GF-D8 (cell line): ENCODE measurements at places on chromosomes 2 and 18.

DNA sequence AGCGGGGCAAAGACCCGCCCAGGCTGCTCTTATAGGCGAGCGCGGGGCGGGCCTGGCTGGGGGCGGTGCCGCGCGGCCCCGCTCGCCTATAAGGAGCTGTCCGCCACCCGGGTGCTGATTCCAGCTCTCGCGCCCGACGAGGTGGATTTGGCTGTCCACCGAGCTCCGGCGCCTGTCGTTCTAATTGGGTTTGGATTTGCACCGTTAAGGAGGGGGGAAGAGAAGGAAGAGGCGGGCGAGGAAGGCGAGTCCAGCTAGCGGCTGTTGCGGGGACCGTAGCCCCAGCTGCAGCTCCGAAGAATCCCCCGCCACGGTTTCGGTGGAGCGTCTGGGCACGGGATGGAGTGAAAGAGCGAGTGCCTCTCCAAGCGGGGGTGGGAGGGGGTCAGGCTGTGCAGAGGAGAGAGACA is at the start of gene CNTNAP5:
Gene CNTNAP5, plus strand, starts transcription at position 117 of the 410 bp plus-strand sequence. CDS start 364 bp downstream, outside the sequence.
- no peak for DNase-seq

DNA sequence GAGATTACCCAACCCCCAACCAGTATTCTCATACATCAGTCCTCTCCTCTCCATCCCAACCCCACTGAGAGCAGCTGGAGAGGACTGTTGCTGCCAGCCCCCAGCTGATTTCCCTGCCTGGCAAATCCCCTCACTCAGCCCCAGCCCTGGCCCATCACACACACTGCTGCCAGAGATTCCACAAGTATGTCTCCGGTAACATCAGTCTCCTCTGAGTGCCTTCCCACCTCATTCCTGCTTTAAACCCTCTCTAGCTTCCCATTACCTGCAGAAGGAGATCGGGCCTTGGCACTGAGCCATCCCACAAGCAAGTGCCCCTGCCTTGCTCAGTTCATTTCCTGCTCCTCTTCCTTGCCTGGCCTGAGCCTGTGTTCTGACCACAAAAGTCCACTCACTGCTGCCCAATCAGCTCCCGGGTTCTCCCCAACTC is 50.6 kb upstream of the ZFP36L2 start:
- no peak for DNase-seq

DNA sequence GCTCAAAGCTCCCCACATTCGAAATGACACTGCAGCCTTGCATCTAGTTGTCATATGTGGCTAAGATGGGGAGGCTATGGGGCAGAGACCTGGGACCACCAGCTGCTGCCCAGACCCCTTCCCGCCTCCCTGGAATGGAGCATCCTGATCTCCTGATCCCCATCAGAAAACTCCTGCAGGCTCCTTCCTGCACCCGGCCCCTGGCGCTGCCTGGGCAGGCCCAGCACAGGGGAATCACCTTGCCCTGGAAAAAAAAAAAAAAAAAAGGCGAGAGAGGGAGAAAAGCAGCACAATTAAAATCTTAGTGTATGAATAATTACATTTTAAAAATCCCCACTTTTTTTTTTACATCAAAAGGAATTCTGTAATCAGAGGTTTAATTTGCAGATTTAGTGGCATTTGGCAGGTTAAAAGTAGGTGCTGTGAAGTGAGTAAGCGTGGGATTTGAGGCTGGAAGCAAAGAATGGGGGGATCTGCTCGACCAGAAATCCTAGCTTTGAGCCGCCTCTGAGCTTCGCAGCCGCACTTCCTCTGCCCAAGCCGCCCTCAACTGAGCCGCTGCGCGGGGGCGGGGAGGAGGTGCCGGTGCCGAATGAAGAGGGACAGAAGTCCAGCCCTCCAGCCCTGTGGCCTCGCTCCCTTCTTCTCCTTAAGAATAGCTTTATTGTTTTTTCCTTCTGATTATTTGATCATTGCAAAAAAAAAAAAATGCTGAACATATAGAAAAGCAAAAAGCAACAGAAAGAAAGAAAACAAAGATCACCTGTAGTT is 30.0 kb downstream of the THNSL2 start:
- no peak for DNase-seq

DNA sequence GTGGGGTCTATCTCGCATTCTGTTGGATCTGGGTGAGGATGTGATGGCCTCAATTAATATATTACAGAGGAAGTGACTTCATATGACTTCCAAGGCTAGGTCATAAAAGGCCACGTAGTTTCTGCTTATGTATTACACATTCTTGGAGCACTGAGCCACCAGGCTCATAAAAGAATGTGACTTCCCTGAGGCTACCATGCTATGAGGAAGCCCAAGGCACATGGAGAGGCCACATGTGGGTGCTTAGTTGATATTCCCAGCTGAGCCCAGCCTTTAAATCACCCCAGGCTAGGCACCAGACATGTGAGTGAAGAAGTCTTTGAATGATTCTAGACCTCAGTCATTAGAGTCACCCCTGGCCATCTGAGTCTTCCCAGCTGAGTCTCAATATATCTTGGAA is 13.3 kb upstream of the REEP1 start:
- DNase-seq, result no peak

DNA sequence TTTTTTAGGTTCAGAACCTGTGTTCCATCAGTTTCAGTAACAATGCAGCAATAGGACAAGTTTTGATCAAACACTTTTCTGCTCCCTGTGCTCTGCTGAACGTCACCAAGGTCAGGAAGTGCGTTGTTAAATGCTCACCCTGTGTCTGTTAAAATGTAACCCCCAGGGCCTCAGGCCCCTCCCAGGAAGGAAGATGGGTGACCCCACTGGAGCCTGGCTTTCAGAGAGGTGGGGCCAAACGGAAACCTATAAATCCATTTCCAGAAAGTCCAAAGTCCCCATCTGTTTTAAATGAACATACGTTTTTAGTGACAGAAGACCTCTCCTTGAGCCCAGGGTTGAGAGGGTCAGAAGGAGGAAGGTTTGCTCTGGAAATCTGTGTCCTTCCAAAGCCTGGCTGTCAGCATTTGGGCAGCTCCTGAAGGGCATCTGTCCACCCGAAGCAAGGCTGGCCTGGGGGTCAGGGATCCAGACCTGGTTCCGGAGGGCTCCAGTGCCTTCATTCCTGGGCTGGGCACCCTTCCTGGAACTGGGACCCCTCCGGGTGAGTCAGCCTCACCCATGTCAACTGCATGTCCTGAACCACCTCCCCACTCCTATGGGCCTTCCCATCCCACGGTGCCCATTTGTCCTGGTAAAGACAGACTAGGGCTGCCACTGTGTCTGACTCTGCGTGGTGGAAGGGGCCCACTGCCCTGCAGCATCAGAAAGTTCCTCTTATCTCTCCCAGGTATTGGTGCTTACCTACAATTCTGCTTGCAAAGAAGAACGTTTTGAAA is 117.4 kb upstream of the COPS8 start:
- DNase-seq, result no peak

- DNase-seq, result peak; percentile 92
Measured at GRCh38 chr18:45974088-45974536, 7.0 kb upstream of the EPG5 start.

- no peak for DNase-seq
Measured at GRCh38 chr2:103991591-103991990, 862.3 kb upstream of the POU3F3 start.

DNA sequence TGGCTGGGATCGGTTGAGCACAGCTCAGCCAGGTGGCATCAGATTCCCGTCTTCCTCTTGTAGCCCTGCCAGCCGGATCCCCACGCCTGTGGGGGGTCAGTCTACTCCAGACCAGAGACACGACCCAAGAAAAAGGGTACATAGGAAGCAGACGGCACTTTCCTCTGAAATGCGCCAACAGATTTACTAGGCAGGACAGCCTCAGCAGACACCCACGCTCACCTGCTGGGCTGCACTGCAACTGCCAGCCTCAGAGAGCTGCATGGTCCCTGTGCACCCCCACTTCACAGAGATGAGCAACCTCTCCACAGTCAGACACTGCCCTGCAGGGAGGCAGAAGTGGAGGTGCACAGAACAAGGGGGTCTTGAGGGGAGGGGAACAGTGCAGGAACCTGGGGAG is 75.7 kb upstream of the OTOS start:
- no peak for DNase-seq

- DNase-seq, result no peak
Measured at GRCh38 chr18:34841891-34842290, 131.8 kb downstream of the DTNA start.

DNA sequence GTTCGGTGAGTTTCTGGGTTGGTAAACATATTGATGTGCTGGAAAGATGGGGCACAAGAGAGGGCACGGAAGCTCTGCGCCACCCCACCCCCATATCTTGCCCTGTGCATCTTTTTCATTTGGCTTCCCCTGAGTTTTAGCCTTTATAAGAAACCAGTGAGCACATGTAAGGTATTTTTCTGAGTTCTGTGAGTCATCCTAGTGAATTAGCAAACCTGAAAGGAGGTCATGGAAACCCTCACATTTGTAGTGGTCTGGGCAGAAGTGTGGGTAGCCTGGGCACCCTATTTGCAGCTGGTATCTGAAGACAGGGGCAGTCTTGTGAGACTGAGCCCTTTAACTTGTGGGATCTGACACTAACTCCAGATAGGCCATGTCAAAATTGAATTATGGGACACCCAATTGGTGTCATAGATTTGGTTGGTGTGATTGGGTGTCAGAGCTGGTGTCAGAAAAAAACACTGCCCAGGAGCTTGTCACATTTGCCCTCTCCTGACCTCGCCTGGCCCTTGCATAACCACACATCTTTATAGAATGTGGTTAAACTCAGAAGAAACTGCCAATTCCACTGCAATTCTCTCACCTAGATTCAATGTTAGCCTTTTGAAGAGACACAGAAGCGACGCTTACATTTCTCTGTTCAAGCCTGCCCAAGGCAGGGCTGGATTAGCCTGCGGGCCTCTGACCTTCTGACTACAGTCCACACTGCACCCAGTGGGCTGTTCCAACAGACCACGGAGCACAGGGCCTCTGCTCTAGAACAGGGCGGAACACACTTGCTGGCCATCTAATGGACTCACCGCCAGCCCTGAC is 12.0 kb upstream of the GALM start:
- DNase-seq, result peak; percentile 94

GRCh38 chr2:120566331-120567035 is 169.2 kb upstream of the GLI2 start:
- DNase-seq, result no peak

DNA sequence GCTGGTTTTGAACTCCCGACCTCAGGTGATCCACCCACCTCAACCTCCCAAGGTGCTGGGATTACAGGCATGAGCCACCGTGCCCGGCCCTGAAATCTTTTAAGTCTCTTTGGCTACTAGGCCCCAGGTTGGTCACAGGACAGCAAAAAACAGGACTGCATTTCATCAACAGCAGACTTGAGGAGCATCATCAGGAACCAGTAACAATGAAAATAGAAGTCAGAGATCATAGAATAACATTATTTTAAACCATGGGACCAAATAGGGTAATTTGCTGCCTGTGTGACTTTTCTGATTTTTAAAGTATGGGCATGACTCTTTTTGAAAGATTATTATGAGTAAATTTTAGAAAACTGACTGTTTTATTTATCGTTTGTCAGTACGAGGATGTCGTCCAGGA is 24.8 kb downstream of the PPP1CB start:
- DNase-seq, result no peak

DNA sequence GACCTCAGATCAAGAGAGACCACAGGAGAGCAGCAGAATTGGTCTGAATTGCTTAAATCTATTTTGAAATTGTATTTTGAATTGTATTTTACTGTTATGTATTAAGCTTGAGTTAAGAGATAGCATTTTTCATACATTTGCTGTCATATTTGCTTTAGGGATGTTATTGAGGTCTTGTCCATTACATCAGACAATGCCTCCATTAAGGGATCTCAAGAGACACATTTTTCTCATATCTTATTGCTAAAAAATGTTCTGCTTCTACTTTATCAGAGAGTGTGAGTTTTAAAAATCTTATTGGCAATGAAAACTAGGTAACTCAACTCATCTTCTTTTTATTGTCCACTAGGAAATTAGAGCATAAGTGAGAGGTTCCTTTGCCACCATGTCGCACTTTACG is 66.8 kb upstream of the CTAGE1 start:
- DNase-seq, result no peak

- no peak for DNase-seq
Measured at GRCh38 chr2:152434395-152435182, 99.6 kb downstream of the FMNL2 start.

GRCh38 chr2:138470941-138471340 is 30.6 kb upstream of the SPOPL start:
- no peak for DNase-seq

DNA sequence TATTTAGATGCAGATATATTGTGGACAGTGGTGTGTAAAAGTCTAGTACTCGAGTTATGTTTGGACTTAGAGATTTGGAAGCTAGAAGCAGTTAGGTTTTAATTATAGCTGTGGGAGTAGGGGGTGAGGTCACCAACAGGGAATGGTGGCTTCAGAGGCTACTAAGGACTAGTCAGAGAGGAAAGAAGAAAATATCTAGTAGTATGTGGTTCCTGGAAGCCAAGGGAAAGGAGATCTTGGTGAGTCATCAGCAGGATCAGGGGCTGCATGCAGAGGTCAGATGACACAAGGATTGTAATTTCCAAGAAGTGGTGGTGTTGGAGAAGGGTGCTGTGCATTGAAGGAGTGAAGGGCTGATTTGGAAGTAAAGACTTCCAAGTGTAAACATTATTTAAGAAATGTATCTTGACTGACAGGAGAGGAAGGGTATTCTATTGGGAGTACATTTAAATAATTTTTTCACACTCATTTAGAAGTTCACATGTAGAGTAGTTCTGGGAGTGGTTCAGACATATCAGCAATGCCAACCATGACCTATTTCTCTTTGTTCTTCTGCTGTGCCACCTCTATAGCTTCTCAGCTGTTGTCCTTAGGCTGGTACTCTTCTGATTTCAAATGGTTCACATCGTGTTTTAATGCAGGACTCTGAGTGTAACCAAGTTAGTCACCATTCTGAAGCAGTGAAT is 59.1 kb downstream of the ACSL3 start:
- no peak for DNase-seq

DNA sequence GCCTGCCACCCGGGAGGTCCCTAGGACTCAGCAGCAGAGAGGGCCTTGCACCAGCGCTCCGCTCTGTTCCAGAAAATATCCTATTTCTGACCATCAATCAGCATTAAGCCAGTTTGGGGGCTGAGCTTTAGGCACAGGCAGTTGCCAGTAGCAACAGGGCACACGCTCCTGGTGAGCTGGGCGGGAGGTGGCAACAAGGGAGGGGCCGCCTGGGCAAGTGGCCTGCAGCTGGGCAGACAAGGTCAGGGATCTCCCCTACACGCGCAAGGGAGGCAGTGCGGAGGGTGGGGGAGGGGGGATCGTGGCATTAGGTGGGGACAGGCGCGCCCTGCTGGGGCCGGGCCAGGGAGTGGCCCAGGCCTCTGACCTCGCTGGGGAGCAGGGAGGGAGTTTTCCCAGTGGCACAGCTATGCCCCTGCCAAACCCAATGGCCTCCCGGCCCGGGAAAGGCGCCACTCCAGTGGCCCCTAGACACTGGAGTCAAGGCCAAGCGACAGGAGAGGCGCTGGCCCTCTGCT is 302.8 kb downstream of the NCKAP5 start:
- DNase-seq, result no peak
